Retina (tissue), 1 donor: ENCODE measurements at places on chromosomes 12 and 14.
A peak's percentile ranks its signal among the peaks of the same experiment; 100 is the strongest.

DNA sequence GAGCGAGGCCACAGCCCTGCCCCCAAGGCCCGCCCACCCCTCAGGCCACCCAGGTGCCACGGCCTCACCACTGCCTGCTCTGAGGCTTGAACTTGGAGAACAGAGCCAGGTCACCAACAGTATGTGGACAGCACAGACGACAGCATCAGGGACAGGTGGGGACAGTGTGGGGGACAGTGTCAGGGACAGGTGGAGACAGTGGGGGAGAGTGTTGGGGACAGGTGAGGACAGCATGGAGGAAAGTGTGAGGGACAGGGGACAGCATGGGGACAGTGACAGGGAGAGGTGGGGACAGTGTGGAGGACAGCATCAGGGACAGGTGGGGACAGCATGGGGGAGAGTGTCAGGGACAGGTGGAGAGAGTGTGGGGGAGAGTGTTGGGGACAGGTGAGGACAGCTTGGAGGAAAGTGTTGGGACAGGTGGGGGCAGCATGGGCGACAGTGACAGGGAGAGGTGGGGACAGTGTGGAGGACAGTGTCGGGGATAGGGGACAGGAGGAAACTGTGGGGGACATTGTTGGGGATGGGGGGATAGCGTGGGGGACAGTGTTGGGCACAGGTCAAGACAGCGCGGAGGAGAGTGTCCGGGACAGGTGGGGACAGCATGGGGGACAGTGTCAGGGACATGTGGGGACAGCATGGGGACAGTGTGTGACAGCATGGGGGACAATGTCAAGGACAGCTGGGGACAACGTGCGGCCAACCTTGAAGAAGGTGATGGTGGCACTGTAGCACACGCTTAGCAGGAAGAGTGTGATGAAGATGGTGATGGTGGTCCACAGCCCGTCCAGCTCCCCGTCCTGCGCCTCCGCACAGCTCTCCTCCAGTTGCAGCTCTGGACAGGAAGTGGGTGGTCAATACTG is 114.9 kb downstream of the TMEM121 start:
- DNase-seq = no peak

- no peak for DNase-seq
These were observed 186.8 kb downstream of the FUT8 start for GRCh38 chr14:65599375-65599774.

- no peak for DNase-seq
These were observed 58.4 kb downstream of the IGF1 start for GRCh38 chr12:102421802-102422583.

DNA sequence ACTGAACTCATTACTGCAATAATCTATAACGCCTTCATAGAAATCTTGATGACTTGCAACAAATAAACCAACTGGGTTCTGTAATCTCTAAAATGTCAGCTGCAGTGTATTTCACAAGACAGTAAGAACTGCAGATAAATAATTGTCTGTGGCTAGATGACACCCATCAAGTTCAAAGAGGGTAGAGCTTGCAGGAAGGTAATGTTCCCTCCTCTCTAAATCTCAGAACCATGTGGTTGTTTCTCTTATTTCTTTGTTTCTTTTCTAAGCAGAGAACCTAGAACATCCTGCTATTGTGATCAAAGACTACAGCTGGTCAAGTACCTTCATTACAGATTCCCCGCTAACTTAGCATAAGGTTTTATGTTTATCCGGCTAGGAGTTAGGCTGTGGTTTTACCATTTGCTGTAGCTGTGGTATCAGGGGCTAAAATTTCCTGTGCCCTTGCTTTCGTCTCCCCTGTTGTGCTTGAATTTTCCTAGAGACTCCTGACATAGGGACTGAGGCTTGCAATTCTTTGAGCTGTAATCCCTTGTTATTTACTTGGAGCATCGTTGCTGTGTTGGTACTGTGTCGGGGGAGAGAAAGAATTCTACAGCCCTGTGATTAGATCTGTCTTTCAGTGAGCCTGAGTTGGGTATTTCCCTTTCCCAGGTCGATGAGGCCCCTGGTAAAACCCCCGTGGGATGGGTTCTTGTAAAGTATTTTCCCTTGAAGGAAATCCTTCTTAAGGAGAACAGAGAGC is 253.1 kb upstream of the BTG1 start:
- DNase-seq = no peak

- DNase-seq = peak; percentile 12
These were observed 685 bp downstream of the VAMP1 start for GRCh38 chr12:6469609-6470374.

DNA sequence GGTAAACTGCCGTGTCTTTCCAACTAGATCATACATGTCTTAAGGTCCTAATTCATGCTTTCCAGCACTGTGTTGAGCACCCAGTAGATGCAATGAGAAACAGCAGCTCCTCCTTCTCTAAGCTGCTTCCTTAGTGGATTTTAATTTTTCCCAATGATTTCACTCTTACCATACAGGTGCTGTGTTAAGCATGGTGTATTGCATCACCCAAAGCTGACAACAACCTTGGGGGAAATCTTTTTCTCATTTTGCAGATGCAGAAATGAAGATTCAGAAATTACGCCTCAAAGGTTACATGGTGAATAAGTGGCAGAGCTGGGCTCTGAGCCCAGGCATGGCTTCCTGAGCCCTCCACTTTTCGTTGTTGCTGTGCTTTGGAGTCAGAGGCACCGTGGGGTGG is 75.6 kb downstream of the NEDD1 start:
- no peak for DNase-seq

DNA sequence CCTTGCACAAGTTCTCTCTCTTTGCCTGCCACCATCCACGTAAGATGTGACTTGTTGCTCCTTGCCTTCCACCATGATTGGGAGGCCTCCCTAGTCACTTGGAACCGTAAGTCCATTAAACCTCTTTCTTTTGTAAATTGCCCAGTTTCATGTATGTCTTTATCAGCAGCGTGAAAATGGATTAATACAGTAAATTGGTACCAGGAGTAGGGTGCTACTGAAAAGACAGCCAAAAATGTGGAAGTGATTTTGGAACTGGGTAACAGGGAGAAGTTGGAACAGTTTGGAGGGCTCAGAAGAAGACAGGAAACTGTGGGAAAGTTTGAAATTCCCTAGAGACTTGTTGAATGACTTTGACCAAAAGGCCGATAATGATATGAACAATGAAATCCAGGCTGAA is 27.9 kb downstream of the STYK1 start:
- no peak for DNase-seq

- DNase-seq = no peak
These were observed 803.7 kb downstream of the DIO2 start for GRCh38 chr14:79407572-79407971.

DNA sequence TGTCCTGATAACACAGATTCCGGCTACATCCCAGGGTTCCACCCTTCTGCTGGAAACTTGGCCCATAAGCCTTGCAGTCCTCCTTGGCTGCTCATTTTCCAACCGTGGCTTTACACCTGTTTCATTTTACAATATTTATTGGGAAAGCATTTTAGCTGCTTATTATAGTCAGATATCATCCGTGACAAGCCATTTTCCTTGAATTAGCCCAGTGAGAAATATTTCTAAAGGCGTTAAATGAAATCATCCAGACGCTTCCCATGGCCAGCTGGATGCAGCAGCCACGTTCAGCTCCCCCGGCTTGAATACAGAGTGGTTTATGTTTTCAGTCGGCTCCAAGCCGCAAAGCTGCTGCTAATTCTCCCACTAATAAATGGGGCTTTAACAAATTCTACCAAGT is 245.0 kb upstream of the PELI2 start:
- no peak for DNase-seq

DNA sequence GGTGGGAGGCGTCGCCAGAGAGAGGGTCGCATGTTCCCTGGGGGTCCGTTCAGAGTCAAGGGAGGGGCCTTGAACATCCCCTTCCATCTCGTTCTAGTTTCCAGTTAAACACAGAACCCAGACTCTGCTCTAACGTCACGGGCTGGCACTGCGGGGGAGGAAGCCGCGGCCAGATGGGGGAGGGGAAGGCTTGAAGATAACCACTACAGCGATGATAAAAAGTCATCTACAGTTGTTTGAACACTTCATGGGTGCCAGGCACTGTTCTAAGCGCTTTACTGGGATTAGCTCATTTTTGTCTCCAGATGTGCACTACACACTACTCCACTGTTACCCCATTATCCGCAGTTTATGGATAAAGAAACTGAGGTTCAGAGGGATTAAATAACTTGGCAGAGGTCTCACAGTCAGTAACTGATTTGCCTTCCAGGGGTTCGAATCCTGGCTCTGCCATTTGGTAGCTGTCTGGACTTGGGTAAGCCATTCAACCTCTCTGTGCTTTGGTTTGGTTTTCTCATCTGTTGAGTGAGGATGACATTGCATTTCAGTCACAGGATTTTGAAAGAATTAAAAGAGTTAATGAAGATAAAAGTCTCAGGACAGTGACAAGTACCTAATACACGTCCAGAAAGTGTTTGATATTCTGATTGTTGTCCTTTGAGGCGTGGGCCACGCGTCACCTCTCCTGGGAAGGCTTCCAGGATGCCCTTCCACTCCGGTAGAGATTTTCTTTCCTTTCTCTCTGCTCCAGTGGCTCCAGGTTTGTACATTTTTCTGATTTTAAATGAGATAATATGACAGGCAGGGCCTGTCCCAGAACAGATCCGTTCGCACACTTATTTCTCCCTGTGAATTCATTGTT is 798 bp upstream of the RASAL1 start:
- no peak for DNase-seq

- no peak for DNase-seq
These were observed 1.7 kb downstream of the PRMT8 start for GRCh38 chr12:3492793-3493042.

DNA sequence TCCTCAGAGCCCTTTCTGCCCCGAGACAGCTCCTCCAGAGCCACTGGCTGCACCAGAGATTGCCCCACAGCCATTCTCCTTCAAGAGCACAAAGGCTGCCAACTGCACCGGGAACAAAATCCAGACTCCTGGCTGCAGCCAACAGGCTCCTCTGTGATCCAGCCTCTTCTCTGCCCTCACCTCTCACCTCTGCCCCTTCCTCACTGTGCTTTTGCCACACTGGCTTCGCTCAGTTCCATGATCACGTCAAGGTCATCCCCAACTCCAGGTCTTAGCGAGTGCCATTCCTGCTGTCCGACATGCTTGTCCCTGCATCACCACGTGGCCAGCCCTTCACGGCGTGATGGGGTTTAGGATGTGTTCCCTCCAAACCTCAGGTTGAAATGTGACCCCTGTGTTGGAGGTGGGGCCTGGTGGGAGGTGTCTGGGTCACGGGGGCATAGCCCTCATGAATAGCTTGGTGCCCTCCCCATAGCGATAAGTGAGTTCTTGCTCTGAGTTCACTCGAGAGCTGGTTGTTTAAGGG is 149.3 kb downstream of the PIWIL1 start:
- no peak for DNase-seq
